Stimulated activated CD4-positive, alpha-beta T cell treated with anti-CD3 and anti-CD28 coated beads, Interleukin-2, amount 100 ng/mL, for 48 hours (primary cell): ENCODE measurements at places on chromosomes 3 and 15.

GRCh38 chr15:52104532-52105004 lies 8.0 kb downstream of the BCL2L10 start:
- no peak for DNase-seq

DNA sequence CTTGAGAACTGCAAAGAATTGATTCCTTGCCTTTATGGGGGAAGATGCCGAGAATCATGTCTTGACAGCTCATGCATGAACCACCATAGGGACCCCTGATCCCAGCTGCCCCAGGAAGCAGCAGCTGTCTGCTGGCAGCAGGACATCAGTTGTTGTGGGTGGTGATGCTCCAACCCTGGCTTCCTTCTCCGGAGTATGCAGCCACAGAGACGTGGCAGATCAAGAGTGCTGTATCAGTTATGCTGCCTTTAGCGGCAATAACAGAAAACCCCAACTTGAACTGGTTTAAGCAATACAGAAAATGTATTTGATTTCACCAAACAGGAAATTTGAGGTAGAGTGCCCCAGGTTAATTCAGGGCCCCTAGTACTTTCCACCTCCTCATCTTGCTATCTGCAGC lies 92.2 kb upstream of the TNFAIP8L3 start:
- DNase-seq = no peak

- no peak for DNase-seq
Measured at GRCh38 chr15:98966091-98966787, 41.4 kb downstream of the PGPEP1L start.

GRCh38 chr3:127970966-127971592 lies 56.0 kb downstream of the KBTBD12 start:
- DNase-seq = no peak

DNA sequence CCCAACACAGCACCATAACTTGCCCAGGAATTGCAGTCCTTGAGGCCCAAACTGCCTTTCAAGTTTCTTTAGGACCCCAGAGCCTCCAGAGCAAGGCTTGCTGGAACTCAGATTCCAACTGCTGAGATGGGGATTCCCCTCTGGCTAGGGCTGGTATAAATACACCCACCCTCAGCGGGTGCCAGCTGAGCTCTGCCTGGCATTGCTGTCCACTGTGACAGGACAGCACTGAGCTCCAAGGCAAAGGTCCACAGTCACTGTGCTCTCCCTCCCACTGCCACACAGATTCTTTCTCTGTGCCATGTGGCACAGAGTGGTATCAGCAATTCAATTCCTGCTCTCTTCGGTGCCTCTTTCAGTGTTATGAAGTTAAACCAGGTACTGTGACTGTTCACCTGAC lies 304.2 kb upstream of the LMCD1 start:
- no peak for DNase-seq

DNA sequence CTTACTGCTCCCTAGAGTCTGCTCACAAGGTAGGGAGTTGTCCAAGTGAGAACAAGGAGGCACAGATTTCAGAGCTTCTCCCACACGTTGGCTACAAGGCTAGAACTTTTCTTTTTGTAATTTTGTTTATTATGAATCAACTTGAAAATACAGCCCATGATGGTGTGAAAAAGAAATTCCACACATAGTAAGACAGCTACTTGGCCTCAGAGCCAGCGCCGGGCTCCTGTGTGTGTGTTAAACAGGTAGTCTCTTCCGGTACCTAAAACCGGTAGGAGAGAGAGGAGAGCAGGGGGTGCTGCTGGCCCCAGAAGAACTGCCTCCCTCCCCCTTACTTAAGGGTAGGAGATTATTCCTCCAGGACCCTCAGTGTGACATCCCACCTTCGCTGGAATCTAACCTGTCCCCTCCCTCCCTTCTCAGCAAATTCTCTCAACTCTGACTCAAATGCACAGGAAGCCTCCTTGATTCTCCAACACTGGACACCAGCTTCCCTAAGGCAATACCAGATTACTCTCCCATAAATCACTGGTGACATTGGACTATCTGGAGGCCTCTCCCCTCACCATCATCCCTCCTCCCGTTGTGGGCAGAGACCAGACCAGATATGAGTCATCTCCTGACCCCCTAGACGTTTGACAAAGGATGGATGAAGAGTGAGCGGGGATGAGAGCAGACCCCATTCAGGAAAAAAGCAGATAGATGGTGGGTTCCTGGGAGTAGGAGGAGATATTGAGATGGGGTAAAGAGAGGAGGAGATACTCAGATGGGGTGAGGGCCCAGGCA lies 4.5 kb upstream of the IP6K1 start:
- DNase-seq = no peak

DNA sequence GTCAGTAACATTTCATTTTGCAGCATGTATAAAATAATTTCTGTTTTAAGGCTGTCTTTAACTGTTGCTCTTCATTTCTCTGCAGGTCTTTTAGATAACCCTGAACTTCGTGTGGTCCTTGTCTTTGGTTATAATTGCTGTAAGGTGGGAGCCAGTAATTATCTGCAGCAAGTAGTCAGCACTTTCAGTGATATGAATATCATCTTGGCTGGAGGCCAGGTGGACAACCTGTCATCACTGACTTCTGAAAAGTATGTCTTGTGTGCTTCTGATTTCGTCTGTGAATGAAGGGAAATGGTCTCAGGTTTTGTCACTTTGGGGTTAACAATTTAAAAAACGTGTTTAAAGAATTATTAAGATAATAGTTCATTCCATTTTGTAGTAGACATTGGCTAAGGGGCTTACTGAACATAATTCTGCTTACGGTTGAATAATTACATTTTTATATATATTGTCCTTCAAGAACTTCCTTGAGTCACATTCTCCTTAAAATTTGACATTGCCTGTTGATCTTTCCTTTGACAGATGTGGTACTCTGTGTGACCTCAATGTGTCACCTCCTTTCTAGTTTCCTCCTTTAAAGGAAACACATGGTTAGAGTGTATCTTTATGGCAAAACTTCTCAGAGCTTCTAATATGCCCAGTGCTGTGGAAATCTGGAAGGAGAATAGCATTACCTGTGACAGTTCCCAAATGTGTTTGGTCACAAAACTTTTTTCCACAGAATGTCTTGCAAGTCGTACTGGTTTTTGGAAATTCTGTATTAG lies 26.3 kb downstream of the FBXO22 start:
- no peak for DNase-seq

DNA sequence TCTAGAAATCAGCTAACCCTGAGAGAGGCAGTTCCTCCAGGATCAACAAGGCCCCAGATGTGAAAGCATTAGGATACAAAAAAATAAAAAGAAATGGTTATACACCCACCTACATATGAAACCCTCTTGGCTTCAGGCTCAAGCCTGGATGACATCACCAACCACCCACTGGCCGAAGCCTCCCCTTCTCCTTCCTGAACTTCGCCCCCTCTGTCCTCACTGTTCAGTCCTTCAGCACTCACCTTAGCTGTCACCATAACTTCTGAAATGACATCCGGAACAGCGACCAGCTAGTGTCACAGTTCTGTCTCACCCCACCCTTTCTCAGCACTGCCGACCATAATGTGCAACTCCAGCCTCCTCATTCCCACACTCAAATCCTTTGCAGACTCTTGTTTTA lies 98.7 kb downstream of the PLCH1 start:
- DNase-seq = no peak

- peak; percentile 38 for DNase-seq
Measured at GRCh38 chr15:98442379-98442833, 205.9 kb upstream of the IGF1R start.

- DNase-seq = no peak
Measured at GRCh38 chr3:153652076-153652475, 469.1 kb upstream of the ARHGEF26 start.

GRCh38 chr15:75656813-75657212 lies 9.1 kb downstream of the SNX33 start:
- no peak for DNase-seq

- DNase-seq = no peak
Measured at GRCh38 chr3:139127101-139127500, 82.4 kb upstream of the PRR23C start.

- no peak for DNase-seq
Measured at GRCh38 chr3:34131091-34131490, 332.7 kb downstream of the PDCD6IP start.

DNA sequence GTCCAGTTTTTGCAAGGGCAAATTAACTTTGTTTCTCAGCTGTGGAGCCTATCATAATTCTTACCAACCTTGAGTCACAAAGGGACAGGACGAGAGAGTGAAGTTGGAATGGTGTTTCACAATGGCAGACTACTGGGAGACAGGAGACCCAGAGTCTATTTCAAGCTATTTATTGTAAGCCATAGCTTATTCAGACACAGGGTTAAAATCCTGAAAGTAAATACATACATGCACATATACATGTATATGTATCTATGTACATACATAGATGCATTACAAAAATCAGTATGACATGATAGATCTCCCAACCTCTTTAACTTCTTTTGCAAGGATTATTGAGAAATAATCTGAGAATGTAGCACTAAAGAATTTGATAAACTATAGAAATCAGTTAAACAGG lies 86.3 kb downstream of the DNAJC13 start:
- no peak for DNase-seq

- no peak for DNase-seq
Measured at GRCh38 chr3:77873598-77873997, 833.7 kb downstream of the ROBO2 start.

GRCh38 chr15:96052154-96052553 lies 278.3 kb upstream of the NR2F2 start:
- DNase-seq = no peak

- DNase-seq = no peak
Measured at GRCh38 chr15:81303244-81304225, 20.4 kb downstream of the STARD5 start.

DNA sequence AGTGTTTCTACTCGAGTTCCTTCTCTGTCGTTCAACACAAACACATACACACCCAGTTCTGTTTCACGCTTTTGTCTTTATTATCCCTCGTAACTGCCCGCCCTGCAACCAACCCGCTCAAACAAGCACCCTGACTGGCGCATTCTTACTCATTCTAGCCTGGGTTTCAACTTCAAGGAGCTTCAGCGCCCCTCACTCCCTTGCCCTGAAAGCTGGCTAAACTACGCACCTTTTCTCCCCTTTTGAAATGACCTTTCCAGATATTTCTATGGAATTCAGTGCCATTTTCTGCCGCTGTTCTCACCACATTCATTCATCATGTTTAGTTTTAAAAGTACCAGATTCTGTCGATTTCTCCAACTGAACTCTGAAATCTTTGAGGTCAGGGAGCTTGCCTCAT lies 653 bp upstream of the MFSD1 start:
- no peak for DNase-seq

- no peak for DNase-seq
Measured at GRCh38 chr15:73564255-73564654, 68.9 kb downstream of the NPTN start.

DNA sequence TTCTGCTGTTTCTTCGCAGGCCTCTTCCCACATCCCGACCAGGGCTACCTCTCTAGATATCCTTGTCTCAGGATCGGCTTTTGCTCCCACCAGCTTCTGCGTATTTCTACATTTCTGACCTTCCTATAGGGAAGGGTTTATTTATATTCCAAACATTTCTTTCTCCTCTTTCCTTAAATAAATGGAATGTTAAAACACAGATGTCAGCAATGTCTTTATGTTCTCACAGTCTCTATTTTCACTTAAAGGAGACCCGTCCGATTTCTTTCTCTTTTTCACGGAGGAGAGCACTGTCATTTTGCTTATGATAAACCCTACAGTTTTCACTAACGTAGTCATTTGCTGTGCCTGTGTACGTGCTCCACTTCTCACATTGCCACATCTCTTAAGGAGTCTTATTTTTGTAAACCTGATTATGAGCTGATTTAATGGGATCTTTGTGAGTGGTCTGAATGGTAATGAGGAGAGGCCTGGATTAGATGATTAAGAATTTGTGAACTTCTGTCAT lies 630 bp downstream of the KIF15 start:
- no peak for DNase-seq

GRCh38 chr3:186732169-186732766 lies 15.1 kb downstream of the KNG1 start:
- DNase-seq = no peak

GRCh38 chr3:188272481-188273372 lies 118.8 kb downstream of the LPP start:
- no peak for DNase-seq
